ENCODE measurements at places on chromosomes 2 and 18. TPM values are rescaled to one million over a fixed set of nuclear protein-coding genes. Genes with fewer than 3 reads are reported as not detected.

DNA sequence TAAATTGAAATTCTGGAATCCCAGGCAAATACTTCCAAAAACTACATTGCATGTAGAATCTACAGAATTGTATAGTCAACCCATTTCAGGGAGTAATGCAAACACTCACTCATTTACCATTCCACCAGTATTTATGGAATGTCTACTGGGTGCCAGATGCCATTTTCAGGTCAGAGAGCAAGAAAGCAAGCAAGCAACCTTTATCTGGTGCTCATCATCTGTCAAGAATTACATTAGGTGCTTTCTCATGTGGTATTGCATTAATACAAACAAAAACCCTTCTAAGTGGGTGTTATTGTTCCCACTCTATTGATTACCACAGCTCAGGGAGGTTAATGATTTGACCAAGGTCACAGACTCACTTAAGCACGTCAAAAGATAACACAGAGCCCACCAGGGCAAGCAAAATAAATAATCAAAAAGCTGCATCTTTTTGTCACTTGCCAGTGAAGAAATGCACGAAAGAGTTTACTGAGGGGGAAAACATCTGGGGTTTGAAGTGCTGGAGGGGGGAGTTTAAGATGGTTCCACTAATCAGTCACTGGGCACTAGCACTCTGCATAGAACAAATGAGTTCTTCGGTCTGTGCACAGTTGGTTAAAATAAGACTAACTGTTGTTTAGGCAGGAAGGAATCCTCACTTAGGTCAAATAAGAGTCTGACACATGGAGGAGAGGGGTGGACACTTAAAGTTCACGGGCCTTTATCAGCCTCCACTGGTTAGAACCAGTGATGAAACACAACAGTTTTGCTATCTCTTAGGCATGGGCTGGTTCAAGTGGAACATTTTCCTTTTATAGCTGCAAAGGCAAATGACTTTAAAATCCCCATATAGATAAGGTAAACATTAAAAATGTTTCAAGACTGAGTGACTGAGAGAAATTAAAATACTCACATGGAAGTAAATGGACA lies 208.8 kb downstream of the CDH2 start:
- DNase-seq = no peak

DNA sequence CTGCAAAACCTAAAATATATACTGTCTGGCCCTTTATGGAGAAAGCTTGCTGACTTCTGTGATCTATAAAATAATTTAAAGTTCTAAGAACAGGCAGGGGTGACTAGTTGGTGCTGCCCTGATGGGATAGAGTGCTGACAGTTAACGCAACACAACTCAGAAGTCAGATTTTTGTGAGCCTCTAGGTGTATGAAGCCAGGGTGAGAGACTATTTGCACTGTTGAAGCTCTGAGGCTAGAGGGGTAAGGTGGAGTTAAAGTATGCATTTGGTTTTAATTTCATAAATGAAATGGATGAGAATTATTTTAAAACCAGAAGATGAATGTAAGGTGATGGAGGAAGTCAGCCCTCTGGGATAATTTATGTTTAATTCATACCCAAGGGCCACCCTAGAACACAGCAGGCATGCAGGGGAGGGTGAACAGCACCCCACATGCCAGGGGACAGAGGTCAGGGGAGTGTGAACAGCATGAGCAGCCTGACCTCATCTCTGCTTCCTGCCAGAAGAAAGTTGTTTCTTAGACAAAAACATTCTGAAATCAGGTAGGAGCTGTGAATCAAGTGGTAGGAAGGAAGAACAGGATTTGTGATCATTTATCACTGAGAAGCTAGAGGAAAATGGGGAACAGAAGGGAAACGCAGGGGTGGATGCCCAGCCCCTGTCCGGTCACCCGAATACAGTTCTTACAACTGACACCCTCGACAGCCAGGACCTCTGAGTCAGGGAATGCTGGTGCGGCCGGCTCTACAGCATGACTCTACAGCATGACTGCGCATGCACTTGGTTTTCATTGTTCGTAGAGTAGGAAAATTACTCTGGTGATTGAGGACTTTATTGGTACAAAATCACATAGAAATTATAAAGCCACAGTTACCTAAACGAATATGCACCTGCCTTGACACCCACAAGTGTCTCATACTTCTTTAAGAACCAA lies 93.1 kb downstream of the MBP start:
- no peak for DNase-seq

Gene DPP4
- 18.3 TPM for total RNA-seq

Gene ADAM23
- 2.7 TPM for total RNA-seq

Gene GAL3ST2
- total RNA-seq = 15.1 TPM

Gene FBXO15
- not detected for total RNA-seq

Gene MOGAT1
- 0.38 TPM for total RNA-seq

Gene EVA1A
- 1.3 TPM for total RNA-seq

Gene MPP4
- total RNA-seq = not detected

DNA sequence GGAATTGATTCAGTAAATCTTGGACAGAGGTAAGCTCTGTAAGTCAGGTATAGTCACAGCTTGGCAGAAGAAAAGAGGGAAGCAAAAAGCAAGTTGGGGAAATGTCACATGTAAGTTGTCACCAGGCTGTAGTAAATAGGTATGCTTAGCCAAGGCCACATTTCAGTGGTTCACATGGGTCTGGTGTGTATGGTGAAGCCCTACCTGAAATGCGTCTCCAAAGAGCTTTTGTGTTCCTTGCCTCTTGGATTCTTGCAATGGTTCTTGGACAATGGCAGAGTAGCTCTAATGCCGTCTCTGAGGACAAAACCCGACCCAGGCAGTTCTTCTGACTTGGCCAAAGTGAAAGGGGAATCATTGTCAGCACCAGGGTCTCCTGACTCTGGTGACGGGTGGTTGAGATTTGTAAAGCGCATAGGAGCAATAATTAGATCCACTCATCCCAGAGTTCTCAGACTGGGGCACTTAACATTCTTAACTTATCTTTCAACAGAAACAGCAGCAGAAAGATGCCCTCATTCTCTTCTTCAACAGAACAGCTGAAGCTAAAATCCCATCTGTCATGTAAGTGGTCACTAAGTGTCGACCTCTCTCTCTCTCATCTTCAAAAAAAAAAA lies 34.4 kb upstream of the RPL37A start:
- DNase-seq = no peak

All from mucosa of descending colon (tissue), 3 donors.